RPMI7951 (cell line): ENCODE measurements at places on chromosomes 2 and 18. TPM values are rescaled to one million over a fixed set of nuclear protein-coding genes. Genes with fewer than 3 reads are reported as not detected.
A peak's percentile ranks its signal among the peaks of the same experiment; 100 is the strongest.

The DPP4 gene
- total RNA-seq: 2.8 and 3.1 TPM in 2 replicates

The POTEI gene
- not detected in 2 replicates for total RNA-seq

The FAM210A gene
- 30.2 and 33.0 TPM in 2 replicates for total RNA-seq

The FBLN7 gene
- total RNA-seq: 10.2 and 10.4 TPM in 2 replicates

The DLGAP1 gene
- not detected in 2 replicates for total RNA-seq

The MFSD2B gene
- 0.24 TPM in 1 of 2 replicates, not detected in the other for total RNA-seq

- DNase-seq: peak; percentile 56
These were observed 57.1 kb downstream of the RAPGEF4 start for GRCh38 chr2:172792711-172793110.

GRCh38 chr2:223169830-223170605, 118.0 kb downstream of the KCNE4 start:
- DNase-seq: no peak

- no peak for DNase-seq
These were observed 735.4 kb upstream of the FANCL start for GRCh38 chr2:58976375-58977071.

DNA sequence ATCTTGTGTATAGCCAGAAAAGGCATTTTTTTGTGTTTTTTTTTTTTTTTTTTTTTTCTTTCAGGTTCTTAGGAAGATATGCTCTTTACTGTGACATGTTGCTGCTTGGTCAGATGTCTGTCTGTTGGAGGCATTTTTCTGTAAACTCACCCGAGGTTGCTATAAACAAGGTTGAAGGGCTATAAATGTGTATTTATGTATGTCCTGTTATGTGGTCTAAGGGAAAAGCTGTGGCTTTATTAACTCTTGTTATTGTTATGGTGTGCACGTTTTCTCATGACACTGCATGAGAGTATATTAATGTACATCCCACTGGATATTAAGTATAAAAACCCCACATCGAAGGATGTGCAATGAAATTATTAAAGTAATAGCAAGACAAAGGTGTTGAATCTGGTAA, 102.0 kb downstream of the ZNF532 start:
- DNase-seq: no peak

DNA sequence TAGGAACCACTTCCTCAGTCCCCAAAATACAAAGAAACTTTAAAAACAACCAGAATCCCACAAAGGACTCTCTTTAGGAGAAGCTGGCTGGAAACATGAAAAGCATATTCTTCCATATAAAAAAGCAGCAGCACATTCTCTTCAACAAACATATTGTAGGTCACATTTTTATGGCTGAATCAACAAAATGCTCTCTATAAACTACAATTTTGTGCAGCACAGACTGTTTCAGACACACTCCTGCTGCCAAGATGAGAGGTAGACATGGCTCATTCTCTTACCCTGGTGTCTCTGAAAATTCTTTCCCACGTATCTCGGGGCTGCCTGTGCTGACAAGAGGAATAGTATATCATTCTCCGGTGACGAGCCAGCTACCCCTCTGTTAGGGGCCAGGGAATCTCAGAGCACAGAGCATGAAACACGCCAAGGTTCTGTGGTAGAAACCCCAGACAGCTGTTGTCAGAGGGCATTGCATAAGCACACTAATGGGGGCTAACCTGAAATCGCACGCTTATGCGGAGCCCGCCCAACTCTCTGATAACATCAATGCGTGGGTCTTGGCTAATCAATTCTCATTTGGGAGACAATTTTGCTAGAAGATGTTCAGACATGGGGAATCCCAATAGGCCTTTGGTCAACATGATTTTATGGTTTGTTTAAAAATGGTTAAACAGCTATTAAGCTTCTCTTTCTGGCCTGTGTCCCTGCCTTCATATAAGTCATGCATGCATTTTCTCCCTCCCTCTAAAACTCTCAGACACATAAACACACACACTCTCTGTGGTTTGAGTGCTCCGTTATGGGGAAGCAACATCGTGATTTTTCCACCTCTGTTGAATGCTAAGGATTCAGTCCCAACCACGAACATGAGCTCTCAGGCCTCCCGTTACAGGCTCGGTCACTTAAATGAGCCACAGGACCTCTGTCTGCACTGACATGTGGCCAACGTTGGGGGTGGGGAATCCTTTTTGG, 177.5 kb downstream of the INO80D start:
- no peak for DNase-seq

DNA sequence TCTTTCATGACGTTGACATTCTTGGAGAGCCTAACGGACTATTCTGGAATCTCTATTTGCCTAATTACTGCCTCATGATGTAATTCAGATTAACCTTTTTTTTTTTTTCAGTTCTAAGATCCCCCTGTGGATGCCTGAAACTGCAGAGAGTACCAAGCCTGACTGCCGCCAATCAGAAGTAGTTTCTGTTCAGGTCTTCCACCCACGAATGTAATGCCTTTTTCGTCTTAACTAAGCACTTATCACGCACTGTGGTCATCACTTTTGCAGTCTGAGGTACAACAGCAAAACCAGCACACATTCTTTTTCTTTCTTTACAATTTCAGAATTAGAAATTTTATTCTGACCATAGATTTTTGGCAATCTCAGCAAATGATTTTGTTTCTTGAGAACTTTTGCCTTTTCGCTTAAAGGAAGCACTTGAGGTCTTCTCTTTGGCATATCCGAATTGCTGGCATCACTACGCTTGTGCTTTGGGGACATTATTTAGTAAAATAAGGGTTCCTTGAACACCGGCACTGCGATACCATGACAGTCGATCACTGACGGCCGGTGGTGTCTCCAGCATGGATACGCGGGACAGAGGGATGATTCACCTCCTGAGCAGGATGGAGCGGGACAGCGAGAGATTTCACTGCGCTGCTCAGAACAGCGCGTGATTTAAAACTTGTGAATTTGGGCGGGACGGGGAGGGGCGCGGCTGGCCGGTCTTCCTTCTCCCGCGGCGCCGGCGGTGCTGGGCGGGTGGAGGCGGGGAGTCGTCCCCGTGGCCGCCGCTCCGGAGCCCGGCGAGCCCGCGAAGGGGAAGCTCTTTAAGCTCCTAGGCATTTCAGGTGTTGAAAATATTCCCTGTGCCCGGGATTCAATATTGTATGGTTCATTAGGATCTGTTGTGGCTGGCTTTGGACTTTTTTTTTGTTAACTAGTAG, 32.0 kb upstream of the GPR55 start:
- DNase-seq: peak; percentile 89

- no peak for DNase-seq
These were observed 509 bp downstream of the PIEZO2 start for GRCh38 chr18:11148680-11149440.

DNA sequence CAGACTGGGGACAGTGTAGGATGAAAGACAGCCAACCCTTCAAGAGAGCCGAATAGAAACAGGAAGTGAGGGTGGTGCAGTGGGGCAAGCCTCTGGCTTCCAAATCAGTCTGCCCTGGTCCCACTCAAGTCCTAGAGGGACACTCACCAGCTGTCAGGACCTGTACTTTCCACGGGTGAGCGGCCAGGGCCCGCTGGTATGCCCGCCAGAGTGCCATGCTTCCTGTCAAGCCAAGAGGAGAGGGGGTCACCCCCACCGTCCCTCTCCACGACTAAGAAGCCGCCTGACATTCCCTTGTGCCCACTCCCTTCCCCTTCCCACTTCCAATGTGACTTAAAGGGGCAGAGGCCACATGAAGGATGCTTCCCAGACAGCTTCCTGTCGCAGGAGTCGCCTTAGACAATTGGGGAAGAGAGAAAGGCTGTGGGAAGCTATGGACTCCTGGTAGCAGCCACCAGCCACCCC, 564 bp downstream of the MPV17 start:
- no peak for DNase-seq

DNA sequence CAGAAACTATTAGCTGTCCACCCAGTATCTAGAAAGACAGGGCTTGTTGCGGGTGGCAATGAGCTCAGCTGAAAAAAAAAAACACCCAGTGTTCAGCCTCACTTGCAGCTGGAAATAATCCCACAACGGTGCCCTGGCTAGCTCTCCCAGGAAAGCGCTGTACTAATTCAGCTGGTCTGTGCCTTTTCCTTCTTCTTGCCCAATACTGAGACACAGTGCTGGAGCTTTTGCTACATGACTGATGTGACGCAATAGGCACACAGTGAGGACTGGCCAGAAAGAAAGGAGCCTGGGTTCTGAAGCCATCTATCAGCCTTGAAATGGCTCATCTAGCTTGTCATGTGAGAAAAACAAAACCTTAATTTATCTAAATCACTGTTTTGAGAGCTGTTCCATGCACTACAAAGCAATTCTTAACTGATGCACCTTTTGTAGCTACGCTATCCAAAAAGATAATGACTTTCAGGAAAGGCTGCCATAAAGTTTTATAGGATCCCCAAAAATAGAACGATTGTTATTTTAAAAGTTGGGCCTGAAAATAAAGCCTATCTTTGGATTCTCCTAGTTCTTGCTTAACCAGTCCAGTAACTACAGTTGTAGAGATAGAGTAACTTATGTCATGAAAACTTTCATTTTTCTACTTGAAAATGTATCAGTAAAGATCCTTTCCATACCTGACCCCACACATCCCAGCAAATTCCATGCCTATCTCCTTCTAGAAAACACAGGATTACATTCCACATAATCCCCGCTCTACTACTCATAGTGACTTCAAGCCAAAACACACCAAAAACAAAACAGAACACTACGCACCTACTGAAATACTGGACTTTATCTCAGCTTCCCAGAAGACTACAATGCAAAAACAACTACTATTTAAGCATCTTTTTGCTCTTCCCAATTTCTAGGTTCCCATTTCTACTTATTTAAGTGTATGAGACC, 15.9 kb downstream of the KIDINS220 start:
- DNase-seq: no peak

DNA sequence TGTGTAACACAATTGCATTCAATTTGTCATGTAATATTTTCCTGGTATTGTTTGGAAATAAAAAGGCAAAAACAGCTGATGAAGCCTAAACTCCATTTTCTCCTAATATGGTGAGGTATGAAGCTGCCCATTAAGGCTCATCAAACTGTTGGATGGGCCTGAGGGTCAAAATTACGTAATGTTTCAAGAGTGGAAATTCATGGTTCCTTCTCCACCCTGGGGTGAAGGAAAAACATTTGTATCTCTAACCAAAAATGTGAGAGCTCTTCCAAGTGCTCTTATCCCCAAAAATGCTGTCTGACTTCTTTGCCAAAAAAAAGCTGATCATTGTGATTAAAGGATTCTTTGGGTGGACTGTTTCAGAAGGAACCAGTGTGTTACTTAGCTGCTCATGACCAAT, 91.8 kb downstream of the ARHGAP28 start:
- no peak for DNase-seq

DNA sequence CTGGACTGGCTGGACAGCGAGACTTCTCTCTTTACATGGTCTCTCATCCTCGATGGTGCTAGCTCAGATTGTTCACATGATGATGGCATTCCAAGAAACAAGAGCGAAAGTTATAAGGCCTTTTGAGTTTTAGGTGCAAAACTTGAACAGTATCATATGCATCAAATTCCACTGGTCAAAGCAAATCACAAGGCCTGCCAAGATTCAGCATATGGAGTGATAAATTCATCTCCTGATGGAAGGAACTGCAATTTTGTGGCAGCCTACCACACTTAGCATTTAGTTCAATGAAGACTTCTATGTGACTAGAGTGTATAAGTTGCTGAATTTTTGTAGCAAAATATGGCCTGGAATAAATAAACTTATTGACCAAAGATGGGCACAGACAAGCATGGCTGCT, 194.0 kb upstream of the EPC2 start:
- no peak for DNase-seq

DNA sequence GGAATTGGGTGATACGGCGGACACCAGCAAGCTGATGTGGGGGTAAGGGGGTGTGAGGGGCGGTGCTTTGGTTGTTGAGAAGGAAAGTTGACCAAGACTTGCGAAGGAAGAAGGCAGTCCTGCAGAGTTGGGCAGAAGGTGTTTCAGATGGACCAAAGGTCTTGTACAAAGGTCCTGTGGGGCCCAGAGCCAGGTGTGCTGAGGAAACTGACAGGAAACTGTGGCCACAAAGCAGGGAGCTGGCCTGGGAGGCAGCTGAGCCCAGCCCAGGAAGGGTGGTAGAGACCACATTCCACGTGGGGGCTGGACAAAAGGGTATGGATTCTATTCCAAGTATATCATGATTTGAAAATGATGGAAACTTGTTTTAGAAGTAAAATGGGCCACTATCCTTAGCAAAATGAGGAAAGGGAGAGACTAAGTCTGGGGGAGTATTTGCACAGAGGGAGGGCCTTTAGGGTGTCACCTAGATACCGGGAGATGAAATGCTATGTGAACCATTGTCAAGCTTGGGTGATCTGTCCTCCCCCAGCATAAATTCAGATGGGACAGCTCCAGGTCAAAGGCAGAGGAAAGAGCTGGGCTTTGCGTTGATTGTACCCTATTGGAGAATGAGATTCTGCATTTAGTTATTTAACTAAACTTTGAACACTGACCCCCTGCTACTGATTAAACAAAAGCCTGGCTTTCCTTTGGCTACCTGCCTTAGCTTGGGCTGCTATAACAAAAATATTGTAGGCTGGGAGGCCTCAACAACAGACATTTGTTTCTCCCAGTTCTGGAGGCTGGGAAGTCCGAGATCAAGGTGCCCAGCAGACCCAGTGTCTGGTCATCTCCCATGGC, 4.3 kb upstream of the EDAR start:
- no peak for DNase-seq

GRCh38 chr2:103353774-103354173, 591.9 kb downstream of the TMEM182 start:
- DNase-seq: no peak

GRCh38 chr2:210523650-210524289, 32.6 kb upstream of the CPS1 start:
- DNase-seq: no peak

DNA sequence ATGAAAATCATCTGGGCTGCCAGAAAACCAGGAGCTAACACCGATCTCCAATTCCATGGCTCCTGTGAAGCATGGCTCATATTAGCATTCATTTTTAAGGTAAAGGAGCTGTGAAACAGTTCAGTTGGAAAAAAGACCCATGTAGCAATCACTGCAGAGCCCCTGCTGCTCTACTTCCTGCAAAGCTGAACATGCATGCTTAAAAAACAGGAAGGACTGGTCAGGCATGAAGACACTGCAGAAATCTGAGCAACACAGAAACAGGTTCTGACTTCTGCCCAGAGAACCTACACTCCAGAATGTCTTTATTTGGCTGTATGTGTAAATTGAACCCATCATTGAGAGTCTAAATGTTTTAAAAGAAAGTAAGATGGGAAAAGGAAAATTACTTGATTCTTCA, 950.6 kb downstream of the DCDC2C start:
- DNase-seq: no peak

DNA sequence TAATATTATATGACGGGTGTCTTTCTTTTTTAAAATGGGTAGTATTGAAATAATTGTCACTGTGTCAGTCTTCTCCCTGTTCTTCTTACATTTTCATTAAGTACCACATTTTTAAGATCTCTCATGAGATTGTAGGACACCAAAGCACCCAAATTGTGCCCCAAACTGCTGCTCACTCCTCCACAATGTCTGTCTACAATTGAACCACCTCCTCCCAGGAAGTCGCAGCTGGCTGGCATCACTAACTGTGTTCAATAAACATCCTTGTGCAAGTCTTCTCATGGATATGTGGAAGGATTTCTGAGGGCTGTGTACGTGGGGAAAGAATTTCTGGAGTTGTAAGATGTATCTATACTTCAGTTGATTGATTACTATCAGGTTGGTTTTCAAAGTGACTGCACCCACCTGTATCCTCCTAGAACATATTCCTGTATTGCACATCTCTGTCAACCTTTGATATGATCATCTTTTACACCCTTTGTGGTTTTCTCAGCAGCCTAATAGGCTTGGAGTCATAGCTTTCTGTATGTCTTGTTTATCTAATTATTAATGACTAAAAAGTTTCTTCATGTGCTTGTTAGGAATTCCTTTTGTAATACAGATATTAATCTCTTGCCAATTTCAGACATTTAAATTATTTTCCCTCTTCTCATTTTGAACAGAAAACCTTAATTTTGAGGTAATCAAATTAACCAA, 774.9 kb downstream of the RNF144A start:
- DNase-seq: no peak

GRCh38 chr18:79797518-79798345, at the start of gene KCNG2:
TSS of gene KCNG2 (plus strand) at chr18:79797938. CDS start at chr18:79863668, 65,730 bp downstream.
- DNase-seq: no peak
